GM04504 (cell line): ENCODE measurements at places on chromosomes 1 and 21.

GRCh38 chr1:117124661-117125060, 3.1 kb upstream of the TRIM45 start:
- DNase-seq, result no peak

GRCh38 chr1:2455757-2456156, 20.3 kb upstream of the PLCH2 start:
- DNase-seq, result no peak

GRCh38 chr1:178241057-178241456, 147.2 kb downstream of the RASAL2 start:
- DNase-seq, result no peak

DNA sequence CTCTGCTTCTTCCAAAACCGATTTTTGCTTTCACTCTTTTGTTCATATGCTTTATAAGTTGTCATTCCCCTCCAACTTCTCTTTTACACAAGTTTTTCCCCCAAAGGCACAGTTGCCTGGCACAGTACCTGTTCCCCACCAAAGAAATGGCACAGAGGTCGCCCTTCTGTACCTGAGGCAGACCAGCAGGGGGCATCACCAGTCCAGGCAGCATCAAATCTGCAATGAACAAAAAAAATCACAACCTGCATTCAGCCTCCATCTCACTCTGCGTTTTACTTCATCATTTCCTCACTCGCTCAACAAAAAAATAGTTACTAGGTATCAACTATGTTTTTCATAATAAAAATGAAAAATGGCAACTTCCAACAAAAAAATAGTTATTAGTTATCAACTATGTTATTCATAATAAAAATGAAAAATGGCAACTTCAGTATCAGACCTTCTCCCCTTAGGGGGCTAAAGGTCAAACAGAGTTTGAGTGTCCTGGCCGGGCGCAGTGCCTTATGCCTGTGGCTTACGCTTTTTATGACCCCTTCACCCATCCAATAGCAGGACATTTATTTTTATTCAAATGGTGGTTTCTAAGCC, 4.1 kb downstream of the EIF2D start:
- no peak for DNase-seq

- no peak for DNase-seq
Measured at GRCh38 chr1:25581764-25582163, 34.8 kb upstream of the MAN1C1 start.

GRCh38 chr21:34668803-34669148, at the start of gene CLIC6:
CLIC6 (plus strand) TSS chr21:34668994; CDS start chr21:34669389, 395 bp downstream.
- no peak for DNase-seq
